ENCODE measurements at places on chromosomes 16 and 17.

DNA sequence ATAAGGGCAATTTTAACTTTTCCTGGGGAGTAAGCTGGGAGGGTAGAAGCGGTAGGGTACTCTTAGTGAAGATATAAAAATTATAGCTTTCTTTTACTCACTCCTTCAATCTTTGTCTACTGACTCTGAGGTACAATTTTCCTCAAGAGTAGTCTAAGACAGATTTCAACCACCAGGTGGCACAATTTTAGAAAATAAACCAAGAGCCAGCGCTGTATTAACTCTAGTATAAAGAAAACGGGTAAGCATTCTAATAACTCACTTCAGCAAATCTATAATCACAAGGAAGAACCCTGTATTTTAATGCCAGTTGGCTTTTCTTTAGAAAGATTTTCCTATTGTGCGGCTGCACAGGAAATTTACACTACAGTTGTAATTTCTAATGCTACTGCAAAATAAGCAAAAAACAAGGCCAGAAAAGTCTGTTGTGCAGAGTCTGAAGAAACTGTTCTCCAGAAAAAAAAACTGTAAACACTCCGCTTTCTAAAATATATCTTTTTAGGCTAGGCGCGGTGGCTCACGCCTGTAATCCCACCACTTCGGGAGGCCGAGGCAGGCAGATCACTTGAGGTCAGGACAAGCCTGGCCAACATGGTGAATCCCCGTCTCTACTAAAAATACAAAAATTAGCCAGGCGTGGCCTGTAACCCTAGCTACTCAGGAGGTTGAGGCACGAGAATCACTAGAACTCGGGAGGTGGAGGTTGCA lies 1.9 kb downstream of the CMC2 start:
- no peak for DNase-seq

DNA sequence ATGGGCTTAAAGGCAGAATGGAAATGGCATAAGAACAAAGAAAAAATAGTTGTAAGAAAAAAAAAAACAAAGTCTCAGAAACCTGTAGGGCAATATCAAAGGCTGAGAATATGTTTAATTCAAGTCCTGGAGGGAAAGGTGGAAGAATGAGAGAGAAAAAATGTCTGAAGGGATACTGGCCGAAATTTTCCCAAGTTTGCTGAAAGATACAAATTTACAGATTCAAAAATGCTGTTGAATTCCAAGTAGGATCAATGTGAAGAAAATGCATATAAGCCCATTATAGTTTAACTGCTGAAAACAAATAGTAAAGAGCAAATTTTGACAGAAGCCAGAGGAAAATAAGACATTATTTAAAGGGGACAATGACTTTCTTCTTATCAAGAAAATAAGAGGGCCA lies 6.6 kb upstream of the USP22 start:
- DNase-seq: no peak

DNA sequence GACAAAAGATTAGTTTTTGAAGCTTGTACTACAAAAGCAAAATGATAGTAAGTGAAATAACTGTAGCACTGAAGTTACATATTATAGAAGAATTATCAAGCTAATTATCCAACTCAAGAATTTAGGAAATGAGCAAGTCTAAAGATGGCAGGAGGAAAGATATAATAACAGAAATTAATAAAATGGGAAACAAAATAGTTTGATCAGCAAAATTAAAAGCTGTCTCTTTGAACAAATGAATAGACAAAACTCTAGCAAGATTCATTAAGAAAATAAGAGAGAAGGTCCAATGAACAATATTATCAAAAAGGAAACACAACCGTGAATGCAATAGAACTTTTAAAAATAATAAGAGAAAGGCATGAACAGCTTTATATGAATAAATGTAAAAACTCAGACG lies 224.3 kb upstream of the IRX5 start:
- no peak for DNase-seq

- no peak for DNase-seq
Measured at GRCh38 chr16:89120921-89121351, 27.3 kb downstream of the ACSF3 start.

- DNase-seq: no peak
Measured at GRCh38 chr17:65913326-65913850, 278.5 kb downstream of the CEP112 start.

Measured in epithelial cell of prostate (primary cell).